ENCODE measurements at places on chromosomes 4 and X.

- no peak for DNase-seq
Measured at GRCh38 chr4:152971053-152971452, 34.9 kb downstream of the FHDC1 start.

DNA sequence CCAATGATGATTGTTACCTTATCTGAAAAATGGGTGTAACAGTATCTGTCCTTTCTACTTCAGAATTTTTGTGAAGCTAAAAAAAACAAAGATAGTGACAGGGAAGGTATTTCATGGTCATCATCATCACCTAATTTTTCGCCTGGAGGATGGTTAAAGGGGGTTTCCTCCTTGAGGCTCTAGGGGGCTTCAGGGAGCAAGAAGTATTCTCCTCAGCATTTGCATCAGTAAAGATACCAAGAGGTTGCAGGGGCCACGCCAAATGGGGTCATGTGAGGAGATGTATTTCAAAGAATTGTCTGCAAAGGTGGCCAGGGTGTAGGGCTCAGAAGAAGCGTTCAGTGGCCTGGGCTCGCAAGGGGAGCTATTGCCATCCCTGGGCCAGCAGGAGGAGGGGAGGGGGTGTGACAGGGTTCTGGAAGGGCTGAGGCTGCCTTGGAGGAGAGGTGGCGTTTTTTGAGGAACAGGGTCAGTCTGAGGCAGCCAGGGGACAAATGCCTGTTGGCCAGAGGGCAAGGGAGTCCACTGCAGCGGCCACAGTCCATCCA lies 7.3 kb upstream of the NSG1 start:
- no peak for DNase-seq

DNA sequence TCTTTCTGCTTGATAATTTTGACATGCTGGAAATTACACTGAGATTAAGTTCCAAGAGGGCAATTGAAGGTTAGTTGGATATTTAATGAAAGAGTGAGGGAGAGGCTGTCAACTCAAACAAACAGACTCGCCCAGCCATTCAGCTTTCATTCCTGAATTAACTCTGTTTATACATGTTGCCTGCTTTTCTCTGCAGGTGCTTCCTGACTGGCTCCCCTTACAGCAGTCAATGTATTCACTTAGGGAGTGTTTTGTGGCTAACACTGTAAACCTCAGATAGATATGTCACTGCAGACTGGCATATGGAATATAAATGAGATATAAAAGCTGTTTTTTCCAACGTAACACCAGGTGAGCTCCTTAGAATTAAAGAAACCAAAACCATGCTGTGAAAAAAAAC lies 28.7 kb downstream of the TMPRSS11A start:
- DNase-seq: no peak

GRCh38 chr4:68375667-68376559 lies 26.0 kb upstream of the YTHDC1 start:
- DNase-seq: peak; percentile 53

GRCh38 chr4:15765910-15766697 lies 12.0 kb upstream of the CD38 start:
- DNase-seq: no peak

GRCh38 chr4:52019936-52020657 lies at the start of gene LRRC66:
Gene LRRC66 (minus strand): TSS chr4:52020363. CDS start chr4:52017613, 2,750 bp downstream.
- no peak for DNase-seq

DNA sequence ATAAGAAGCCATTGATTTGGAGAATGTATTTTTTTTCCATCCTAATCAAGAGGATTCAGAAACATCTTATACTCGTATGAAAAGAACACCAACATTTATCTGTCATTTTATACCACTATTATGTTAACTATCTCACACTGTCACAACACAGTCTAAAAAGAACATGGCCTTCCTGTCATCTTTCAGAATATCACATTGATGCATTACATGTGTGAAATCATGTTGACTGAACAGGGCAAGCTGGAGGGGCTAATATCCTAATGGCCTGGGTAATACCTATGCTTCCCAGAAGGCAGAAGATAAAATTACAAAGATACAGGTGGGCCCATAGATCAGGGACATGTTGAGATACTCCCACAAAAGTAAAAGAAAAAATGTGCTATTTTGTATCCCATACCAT lies 611.7 kb downstream of the STIM2 start:
- DNase-seq: no peak

- DNase-seq: no peak
Measured at GRCh38 chrX:37958525-37959211, 47.7 kb upstream of the SYTL5 start.

- DNase-seq: no peak
Measured at GRCh38 chr4:182427554-182427953, 184.4 kb downstream of the TENM3 start.

GRCh38 chrX:111634823-111635729 lies 45.9 kb upstream of the ALG13 start:
- DNase-seq: no peak

- peak; percentile 6 for DNase-seq
Measured at GRCh38 chr4:8191136-8191747, 7.8 kb upstream of the SH3TC1 start.

GRCh38 chr4:1500966-1501753 lies 94.9 kb upstream of the NKX1-1 start:
- DNase-seq: no peak

GRCh38 chr4:76800902-76801301 lies 97.0 kb downstream of the SOWAHB start:
- DNase-seq: no peak

DNA sequence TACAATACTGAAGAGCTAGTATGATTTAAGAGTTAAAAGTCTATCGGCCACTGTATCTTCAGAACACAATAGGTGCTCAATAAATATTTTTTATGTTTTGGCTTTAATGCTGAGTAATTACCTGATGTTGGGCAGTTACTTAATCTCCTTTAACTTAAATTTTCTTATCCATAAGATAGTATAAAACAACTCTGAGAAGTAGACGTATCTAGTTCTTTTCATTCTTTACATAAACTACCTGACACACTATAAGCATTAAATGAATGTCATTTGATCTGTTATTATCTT lies 22.9 kb downstream of the ELF2 start:
- no peak for DNase-seq

- no peak for DNase-seq
Measured at GRCh38 chrX:105543283-105543682, 279.1 kb upstream of the NRK start.
